Endothelial cell (in vitro differentiated cells): ENCODE measurements at places on chromosomes 3 and 15. TPM values are rescaled to one million over a fixed set of nuclear protein-coding genes. Genes with fewer than 3 reads are reported as not detected.

PTPRG gene
- total RNA-seq = 80.7 TPM

BTBD1 gene
- total RNA-seq = 47.2 TPM

CATSPER2 gene
- 1.9 TPM for total RNA-seq

TJP1 gene
- 473 TPM for total RNA-seq

CHL1 gene
- total RNA-seq = not detected

GABRA5 gene
- total RNA-seq = 0.72 TPM

RAD51 gene
- 9.6 TPM for total RNA-seq

GOLGA6A gene
- 0.85 TPM for total RNA-seq

PLA2G4D gene
- not detected for total RNA-seq

SLC9C1 gene
- 0.13 TPM for total RNA-seq

DTWD1 gene
- total RNA-seq = 14.5 TPM
